ENCODE measurements at places on chromosomes 2 and 18. TPM values are rescaled to one million over a fixed set of nuclear protein-coding genes. Genes with fewer than 3 reads are reported as not detected.

- no peak for DNase-seq
Observed at GRCh38 chr2:32702303-32703064, 74.6 kb downstream of the TTC27 start.

- DNase-seq: no peak
Observed at GRCh38 chr2:204591225-204591624, 46.0 kb downstream of the PARD3B start.

GRCh38 chr2:71595569-71595968, 142.2 kb downstream of the DYSF start:
- DNase-seq: no peak

DNA sequence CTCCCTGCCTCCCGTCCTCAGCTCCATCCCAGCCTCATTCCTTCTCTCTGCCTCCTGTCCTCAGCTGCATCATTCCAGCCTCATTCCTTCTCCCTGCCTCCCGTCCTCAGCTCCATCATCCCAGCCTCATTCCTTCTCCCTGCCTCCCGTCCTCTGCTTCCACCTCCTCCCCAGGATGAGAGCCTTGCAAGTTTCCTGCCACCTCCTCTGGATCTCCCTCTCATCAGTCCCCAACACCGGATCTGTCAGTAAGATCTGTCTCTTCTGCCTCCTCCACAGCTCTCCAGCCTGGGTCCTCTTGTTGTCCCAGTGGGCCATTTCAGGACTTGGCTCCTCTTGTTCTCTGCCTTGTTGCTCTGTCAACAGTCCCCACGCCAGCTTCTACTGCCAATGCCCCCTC, 130.9 kb downstream of the NDUFA10 start:
- no peak for DNase-seq

GRCh38 chr2:180625006-180625844, 355.2 kb upstream of the UBE2E3 start:
- no peak for DNase-seq

GRCh38 chr2:65363879-65364666, 68.3 kb downstream of the SPRED2 start:
- no peak for DNase-seq

DNA sequence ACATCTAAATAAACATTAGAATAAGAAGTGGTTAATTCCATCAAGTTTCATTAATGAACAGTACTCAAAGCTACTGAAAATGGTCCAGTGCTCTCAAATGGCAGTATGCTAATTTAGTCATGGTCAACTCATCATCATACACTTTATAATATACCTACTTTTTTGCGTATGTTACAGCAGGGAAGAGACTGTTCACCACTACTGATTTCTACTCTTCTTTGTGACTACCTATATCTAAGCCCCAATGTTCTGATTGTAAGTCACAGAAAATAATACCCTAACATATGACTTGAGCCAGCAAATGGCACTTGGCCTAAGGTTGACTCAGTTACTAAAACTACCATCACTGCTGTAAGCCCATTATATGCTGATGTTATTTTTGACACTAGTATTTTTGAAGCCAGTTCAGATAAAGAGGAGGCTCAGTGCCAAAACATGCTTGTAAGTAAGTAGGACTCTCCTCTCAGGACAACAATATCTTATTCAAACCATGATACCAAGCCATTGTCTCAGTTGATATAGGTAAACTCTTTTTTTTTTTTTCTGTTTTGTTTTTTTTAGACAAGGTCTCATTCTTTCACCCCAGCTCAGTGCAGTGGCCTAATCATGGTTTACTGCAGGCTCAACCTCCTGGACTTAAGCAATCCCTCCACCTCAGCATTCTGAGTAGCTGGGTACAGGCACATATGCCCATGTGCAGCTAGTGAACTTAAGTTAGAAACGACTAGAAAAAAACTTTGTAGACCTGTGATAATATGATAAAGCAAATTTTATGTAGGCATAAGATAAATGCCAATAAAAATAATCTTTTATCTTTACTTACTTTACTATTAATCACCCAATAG, 266.9 kb downstream of the ZNF385B start:
- no peak for DNase-seq

DNA sequence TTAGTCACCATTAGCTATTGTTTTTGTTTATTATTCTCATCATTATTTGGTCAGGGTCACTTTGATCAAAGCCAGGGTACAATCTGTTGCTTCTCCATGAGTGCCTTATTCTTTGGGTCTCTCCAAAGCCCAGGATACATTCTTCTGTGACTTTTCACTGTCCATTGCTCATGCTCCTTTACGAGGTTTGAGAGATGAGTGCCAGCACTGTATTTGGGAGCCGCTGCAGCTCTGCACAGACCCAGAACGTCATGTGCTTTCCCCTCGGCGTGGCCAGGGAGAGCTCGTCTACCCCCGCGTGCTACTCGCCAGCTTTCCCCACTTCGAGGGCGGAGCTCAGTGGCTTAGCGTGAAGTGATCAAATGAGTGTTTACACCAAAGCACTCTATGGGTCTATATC, 123.7 kb downstream of the COL6A3 start:
- DNase-seq: no peak

DNA sequence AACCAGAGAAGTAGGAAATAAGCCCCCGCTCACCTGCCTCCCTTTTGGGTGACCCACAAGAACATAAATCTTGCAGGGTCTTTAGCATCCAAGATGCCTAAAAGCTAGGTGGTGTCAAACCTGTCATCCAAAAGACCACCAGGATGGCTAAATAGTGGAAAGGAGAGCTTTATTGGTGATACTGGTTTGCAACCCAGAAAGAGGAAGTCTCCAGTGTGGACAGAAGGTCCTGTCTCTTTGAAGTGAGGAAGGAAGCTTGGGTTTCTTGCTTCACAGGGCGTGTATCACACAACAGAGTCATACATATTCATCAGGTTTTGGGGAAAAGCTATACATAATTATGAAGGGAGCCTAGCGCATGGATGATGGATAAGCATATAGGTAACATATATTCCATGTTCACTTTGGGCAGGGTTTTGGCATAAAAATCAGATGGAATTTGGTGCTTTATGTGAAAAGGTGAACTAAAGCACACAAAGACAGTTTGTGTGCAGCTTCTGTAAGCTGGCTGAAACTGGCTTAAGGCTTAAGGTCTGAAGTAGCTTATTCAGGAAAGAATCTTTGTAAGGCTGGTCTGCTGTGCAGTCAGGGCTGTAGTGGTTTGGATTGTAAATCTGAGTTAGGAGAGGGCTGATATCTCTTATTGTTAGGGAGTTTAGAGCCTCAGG, 102.2 kb upstream of the MSH2 start:
- DNase-seq: no peak

GRCh38 chr2:219634171-219634940, 6.9 kb downstream of the SLC4A3 start:
- DNase-seq: no peak

DNA sequence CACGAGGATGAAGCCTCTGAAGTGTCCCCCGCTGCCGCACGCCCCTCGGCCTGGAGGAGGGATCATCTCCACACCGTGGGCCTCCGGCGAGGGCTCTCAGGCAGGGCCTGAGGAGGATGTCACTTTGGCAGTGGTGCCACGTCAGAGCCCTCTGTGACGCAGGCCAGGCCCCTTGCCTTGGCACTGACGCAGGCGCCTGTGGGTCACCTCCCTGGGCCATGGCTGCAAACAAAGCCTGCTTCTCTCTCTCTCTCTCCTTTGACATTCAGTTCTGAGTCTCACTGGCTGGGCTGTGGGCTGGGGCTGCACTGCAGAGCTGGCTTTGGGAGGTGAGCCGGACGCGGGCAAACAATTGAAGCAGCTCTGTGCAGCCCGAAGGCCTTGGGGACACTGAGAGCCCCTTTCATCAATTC, 273.7 kb downstream of the TWIST2 start:
- no peak for DNase-seq

DNA sequence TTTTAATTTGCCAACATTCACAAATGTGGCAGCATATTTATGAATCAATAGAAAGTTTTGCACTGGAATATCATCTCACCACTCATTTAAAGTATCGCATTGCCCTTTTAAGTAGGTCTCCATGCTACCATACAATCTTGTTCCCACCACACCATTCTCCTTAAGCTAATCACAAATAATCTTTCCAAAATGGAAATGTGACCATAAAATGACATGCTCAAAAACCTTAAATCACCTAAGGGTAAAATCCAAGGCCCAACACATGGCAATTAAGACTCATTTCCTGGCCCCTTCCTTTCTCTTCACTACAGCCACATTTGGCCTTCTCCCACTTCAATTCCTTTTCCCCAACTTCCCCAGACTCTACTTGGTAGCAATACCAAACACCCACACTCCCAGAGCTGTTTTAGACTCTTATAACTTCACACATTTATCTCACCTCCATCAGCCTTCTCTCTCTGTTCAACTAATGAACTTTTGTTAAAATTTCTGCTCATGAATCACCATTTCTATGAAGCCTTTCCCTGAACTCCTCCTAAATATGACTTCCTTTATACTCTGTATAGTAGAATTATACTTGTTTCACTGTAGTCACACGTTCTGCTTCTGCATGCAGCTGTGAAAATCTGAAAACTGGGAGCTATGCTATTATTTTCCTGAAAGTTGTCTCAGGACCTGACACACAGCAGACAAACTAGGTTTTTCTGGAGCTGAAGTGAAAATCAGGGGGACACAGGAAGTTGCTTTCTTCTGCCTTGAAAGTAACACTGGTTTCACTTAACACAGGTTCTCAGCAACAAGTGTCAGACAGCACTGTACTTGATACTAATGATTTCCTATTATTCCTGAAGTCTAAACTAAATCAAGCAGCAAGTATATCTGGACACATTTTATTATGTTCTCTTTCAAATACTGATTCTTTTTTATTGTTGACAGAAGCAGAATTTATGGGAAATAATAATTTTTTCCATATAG, 303.9 kb downstream of the ZEB2 start:
- DNase-seq: no peak

GRCh38 chr2:217313386-217313785, 453.5 kb upstream of the TNP1 start:
- DNase-seq: no peak

The RAD51AP2 gene
- total RNA-seq: not detected

The M1AP gene
- total RNA-seq: 7.7 TPM

The HOXD4 gene
- total RNA-seq: not detected

The MATN3 gene
- total RNA-seq: 1.9 TPM

The CRACDL gene
- 29.6 TPM for total RNA-seq

The AQP12B gene
- not detected for total RNA-seq

The PSMA8 gene
- total RNA-seq: not detected

All from PC-9 (cell line).